ENCODE measurements at places on chromosomes 13 and 19. TPM values are rescaled to one million over a fixed set of nuclear protein-coding genes. Genes with fewer than 3 reads are reported as not detected.

GRCh38 chr19:48795685-48796070 is 15.2 kb downstream of the BCAT2 start:
- no peak for DNase-seq

GRCh38 chr19:48591021-48591420 is 15.5 kb upstream of the SPACA4 start:
- no peak for DNase-seq

FGF14 gene
- 0.43 TPM for total RNA-seq

FGF21 gene
- total RNA-seq, result not detected

- DNase-seq, result no peak
These were observed 61.2 kb upstream of the WDFY2 start for GRCh38 chr13:51523082-51523518.

- no peak for DNase-seq
These were observed 101.5 kb upstream of the TSHZ3 start for GRCh38 chr19:31450696-31451095.

LGALS4 gene
- total RNA-seq, result not detected

DNA sequence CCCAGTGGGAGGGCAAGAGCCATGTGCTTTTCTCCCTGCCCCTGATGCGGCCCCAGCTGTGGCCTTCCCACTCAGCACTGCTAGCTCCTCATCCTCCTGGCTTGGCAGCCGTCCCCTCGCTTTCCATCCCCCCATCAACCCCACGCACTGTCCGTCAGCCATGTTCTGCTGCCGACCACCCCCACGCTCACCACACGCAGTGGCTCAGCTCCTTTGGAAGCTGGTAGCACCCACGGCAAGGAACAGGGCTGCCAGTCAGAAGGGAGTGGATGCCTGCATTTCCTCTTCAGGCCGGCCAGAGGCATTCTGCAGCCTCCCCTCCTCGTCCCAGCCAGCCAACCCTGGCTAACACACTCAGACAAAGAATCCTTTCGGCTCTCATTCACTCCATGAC is 6.3 kb downstream of the CALM3 start:
- no peak for DNase-seq

GRCh38 chr19:50490411-50490811 is 13.8 kb upstream of the GARIN5A start:
- DNase-seq, result no peak

- DNase-seq, result no peak
These were observed 8.6 kb downstream of the ZBTB7A start for GRCh38 chr19:4057931-4058692.

DNA sequence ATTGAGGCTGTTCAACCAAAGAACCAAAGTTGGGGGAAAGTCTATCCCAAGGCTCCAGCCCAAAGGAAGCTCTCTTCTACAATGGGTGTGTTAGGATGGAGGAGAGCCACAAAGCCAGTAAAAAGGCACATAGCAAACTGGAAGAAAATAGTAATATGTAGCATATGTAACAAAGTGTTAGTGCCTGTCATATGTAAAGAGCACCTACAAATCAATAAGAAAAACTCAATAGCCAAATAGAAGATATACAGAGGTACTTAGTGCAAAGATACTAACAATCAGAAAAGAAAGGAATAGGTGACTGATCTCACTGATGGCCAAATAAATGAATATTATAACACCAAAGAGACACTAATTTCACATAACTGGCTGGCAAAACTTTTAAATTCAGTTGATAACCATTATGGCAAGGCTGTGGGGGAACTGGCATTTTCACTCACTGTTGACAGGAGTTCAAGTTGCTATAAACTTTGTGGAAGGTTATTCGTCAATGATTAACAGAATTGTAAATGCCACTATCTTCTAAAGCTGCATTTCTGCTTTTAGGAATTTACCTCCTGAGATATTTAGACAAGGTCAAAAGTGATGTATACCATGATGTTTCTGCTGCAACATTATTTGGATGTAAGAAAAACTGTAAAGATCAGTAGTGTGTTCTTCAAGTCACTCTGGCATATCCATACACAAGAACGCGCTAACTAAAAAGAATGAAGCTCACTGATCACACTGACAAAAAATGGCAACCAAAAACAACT is 110.8 kb downstream of the GNG7 start:
- DNase-seq, result no peak

GRCh38 chr19:38233740-38234251 is 9.8 kb upstream of the DPF1 start:
- DNase-seq, result peak; percentile 93

ACP4 gene
- not detected for total RNA-seq

GRCh38 chr19:53365899-53366493 is 491 bp downstream of the ZNF525 start:
- DNase-seq, result peak; percentile 66

- no peak for DNase-seq
These were observed 37.3 kb upstream of the GTF2F2 start for GRCh38 chr13:45082964-45083363.

GRCh38 chr19:6533000-6533328 is 2.1 kb downstream of the TNFSF9 start:
- no peak for DNase-seq

SIGLEC5 gene
- total RNA-seq, result not detected

SLC25A41 gene
- total RNA-seq, result 0.46 TPM

ZNF135 gene
- total RNA-seq, result 11.1 TPM

- DNase-seq, result no peak
These were observed 49.5 kb downstream of the ATP7B start for GRCh38 chr13:51961493-51962403.

- DNase-seq, result peak; percentile 25
These were observed 110.3 kb downstream of the NHLRC3 start for GRCh38 chr13:39148513-39148961.

- peak; percentile 53 for DNase-seq
These were observed 2.6 kb upstream of the TSHZ3 start for GRCh38 chr19:31351855-31352195.

GRCh38 chr19:48999481-49000325 is 6.0 kb downstream of the RUVBL2 start:
- peak; percentile 88 for DNase-seq

DNA sequence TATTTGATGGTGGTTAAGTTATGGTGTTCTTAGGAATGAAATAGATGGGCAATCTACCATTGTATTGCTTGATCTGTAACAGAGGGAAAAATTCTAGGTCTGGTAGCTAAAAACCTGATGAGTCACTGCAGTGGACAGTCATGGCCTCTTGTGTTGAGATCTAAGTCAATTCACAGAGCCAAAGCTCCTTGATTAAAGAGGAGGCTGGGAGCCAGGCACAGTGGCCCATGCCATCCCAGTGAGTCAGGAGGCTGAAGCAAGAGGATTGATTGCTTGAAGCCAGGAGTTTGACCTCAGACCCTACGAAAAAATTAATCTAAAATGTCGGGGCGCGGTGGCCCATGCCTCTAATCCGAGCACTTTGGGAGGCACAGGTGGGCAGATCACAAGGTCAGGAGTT is 67.1 kb upstream of the KPNA3 start:
- no peak for DNase-seq

- no peak for DNase-seq
These were observed 231.6 kb upstream of the IRS2 start for GRCh38 chr13:110018009-110018408.

BST2 gene
- 44.8 TPM for total RNA-seq

- DNase-seq, result no peak
These were observed 30.3 kb downstream of the LYL1 start for GRCh38 chr19:13072188-13072908.

GRCh38 chr19:48866692-48867091 is 1.7 kb downstream of the PLEKHA4 start:
- no peak for DNase-seq

GRCh38 chr13:46961719-46962118 is 64.9 kb upstream of the HTR2A start:
- no peak for DNase-seq

RTBDN gene
- total RNA-seq, result not detected

ZNF443 gene
- total RNA-seq, result 15.8 TPM

CERS1 gene
- total RNA-seq, result 7.6 TPM

ATP8B3 gene
- 0.06 TPM for total RNA-seq

DNA sequence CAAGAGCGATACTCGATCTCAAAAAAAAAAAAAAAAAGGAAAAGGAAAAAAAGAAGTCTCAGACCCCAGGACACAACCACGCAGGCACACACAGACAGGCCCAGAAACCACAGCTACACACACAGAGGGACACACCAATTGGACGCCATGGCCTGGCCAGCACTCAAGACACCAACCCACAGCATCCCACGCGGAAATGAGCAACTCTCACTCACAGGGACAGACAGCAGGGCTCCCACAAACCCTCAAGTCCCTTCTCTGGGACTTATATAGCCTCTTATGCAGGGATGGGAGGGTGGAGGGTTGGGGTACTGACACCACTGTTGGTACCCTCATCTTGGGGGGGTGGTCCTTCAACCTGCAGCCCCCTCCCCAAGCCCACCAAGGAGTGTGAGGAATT is 5.9 kb downstream of the NOTCH3 start:
- no peak for DNase-seq

GRCh38 chr19:17872251-17873001 is 681 bp downstream of the SLC5A5 start:
- DNase-seq, result no peak

GRCh38 chr19:19145684-19146608 is 7.7 kb upstream of the TMEM161A start:
- peak; percentile 72 for DNase-seq

OBI1 gene
- total RNA-seq, result 22.2 TPM

SEMA6B gene
- total RNA-seq, result 82.3 TPM

COL5A3 gene
- total RNA-seq, result 0.15 TPM

DNA sequence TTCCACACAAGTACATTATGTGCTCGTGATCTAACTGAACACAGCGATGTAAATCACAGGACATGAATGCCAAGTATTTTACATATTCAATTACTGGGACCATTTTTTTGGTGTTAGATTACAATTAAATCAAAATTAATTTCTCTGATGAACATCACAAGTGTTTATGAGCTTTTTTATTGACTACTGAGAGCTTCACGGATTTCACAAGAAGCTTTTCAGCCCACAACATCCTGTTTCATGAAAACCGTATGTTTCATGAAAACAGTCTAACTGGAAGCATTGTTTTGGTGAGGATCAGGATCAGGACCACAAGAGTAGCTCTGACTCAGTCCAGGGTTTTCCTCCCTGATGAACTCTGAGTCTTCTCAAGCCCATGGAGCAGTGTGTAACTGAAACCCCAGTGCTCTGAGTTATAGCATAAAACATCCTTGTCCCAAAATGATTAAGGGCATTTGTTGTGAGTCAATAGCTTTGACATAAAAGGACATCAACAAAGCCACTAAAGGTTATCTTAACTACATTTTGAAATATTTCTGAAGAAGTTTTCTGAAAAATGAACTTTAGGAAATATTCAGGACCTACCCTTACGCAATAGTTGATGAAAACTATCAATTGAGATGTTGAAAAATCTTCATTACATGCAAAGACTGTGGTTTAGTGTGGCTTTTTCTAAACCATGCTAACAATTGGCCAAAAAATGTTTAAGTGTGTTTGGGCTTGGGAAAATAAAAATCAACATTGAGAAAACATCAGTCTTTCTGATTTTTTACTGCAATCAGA is 49.3 kb downstream of the UFM1 start:
- DNase-seq, result no peak

- DNase-seq, result peak; percentile 96
These were observed at the start of gene PLPPR2 for GRCh38 chr19:11355160-11356073. PLPPR2 (plus strand) TSS chr19:11355432; CDS start chr19:11357674, 2,242 bp downstream.

DNA sequence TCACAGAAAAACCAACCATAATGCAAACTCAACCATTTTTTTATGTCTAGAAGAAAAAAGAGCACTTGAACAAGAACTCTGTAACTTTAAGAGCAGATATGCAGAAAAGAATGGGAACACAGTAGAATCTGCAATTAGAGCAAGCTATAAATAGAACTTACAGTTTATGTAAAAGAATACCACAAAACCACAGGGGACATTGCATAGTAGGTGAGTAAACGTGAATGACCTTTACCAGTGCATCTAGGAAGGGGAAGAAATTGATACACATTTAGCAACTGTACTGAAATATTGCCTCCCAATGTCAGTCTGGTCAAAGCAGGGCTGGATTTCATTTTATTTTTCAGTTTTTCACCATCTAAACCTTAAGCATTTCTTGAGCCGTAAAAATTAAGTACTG is 242.2 kb upstream of the EDNRB start:
- no peak for DNase-seq

FAAP24 gene
- total RNA-seq, result 4.4 TPM

ZNF229 gene
- total RNA-seq, result 11.2 TPM

Measured in neural progenitor cell (in vitro differentiated cells).